ENCODE measurements at places on chromosomes 6 and 20. TPM values are rescaled to one million over a fixed set of nuclear protein-coding genes. Genes with fewer than 3 reads are reported as not detected.

DNA sequence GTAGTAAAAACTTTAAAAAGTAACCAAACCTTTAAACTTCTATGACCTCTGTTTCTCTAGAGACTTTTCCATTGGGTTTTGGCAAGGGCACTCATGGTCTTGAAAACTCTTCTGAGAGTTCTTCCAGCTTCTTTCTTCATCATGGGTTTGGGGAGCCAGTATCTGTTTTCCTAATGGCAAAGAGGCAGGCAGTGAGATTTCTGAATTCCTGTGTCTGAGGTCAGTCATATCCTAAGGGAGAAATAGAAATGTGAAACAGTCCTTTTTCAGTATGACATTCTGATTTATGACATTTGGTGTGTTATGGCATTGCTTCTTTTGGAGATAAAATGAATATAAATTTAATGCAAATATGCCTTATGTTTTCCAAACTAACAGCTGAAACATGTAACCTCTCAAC lies 518.5 kb upstream of the MARCKS start:
- DNase-seq = no peak

DNA sequence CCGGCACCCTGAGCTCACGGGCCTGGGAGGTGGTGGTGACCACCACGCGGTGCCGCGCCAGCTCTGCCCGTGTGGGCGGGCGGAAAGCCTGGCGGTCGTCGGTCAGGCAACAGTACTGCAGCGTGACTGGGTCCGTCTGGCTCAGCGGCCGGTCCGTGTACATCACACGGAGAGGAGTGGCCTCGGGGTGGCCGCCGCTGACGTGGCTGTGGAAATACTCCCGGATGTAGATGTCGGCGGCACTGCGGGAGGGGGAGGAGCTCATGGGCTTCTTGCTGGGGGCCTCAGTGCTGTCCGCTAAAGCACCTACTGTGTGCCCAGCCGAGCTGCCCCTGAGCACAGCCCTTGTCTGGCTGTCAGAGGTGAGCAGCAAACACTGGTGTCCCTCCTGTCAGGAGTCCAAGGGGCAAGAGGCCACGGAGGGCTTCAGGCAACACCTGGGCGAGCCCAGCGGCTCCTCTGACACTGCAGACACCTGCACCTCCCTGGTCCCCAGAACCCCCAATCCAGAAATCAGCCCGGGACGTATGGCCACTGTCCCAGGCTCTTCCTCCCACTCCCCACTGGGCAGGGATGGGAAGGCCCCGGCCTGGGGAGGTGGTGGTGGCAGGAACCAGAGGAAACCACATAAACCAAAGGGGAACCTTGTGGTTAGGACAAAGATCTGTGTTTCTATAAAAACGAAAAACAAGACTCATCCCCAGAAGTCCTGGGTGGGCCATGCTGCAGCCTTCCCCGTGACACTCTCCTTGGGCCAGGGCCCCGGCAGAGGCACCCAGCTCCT lies 6.5 kb downstream of the HELZ2 start:
- DNase-seq = no peak

GRCh38 chr6:71080133-71080532 lies 123.3 kb upstream of the B3GAT2 start:
- DNase-seq = peak; percentile 5

GRCh38 chr20:43017241-43018030 lies 172.3 kb downstream of the PTPRT start:
- DNase-seq = no peak

DNA sequence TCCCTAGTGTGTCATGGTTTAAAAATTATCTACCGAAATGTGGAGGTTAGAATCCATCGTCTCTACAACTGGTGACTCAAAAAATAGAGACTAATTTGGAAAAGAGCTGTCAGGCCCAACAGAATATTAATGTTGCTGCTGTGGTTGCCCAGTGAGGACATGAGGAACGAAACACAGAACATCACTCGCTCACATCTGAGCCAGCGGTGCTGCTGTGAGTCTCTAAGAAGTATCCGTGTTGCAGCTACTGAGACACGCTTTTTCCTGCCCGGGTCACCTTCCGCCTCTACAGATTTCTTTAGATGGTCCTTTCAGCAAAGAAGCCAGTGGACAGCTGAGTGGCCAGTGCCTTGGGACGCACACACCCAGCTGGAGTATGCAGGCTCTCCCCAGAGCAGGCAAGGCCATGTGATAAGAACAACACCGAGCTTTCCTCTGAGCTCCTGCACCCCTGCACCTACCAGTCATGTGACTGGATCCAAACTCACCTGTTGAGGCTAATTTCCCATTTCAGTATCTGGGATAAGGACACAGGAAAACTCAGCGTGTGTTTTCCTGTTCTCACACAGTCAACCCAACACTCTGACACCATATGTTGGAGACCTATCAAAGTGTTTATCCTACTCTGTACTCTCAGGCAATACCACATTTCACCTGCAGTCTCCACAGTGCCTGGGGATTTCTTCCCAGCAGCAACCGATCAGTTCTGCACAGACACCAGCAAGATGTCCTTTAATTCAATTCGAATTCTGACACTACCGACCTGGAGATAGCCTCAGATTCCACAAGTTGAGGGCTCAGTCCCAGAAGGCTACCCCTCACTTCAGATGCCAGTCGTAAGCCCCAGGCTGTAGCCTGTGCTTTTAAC lies 119.0 kb upstream of the RPS6KA2 start:
- no peak for DNase-seq

GRCh38 chr6:78984225-78984950 lies 93.7 kb downstream of the PHIP start:
- DNase-seq = no peak

DNA sequence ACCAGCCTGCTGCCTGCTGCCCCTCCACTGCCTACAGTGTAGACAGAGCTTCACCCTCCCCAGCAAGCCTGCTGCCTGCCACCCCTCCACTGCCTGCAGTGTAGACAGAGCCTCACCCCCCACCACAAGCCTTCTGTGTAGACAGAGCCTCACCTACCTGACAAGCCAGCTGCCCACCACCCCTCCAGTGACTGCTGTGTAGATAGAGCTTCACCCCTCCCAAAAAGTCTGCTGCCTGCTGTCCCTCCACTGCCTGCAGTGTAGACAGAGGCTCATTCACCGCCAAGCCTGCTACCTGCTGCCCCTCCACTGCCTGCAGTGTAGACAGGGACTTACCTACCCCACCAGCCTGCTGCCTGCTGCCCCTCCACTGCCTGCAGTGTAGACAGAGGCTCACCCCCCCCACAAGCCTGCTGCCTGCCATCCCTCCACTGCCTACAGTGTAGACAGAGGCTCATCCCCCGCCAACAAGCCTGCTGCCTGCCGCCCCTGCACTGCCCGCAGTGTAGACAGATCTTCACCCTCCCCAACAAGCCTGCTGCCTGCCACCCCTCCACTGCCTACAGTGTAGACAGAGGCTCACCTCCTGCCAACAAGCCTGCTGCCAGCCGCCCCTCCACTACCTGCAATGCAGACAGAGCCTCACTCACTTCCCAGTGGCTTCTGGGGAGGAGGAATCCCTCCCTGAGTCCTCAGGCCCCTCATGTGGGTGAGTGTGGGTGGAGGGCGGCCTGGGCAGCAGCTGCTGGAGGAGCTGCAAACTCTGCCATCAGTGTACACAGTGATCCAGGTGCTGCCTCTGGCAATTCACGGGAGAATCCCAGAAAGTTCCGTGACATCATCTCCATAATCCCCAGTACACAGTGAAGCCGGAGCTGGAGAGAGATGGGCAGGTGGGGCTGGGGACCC lies 140.9 kb downstream of the DLL1 start:
- DNase-seq = no peak

The ADGB gene
- total RNA-seq = not detected

The UBD gene
- not detected for total RNA-seq

The CST5 gene
- not detected for total RNA-seq
